Chondrocyte (in vitro differentiated cells): ENCODE measurements at places on chromosomes 1 and 21. TPM values are rescaled to one million over a fixed set of nuclear protein-coding genes. Genes with fewer than 3 reads are reported as not detected.

DNA sequence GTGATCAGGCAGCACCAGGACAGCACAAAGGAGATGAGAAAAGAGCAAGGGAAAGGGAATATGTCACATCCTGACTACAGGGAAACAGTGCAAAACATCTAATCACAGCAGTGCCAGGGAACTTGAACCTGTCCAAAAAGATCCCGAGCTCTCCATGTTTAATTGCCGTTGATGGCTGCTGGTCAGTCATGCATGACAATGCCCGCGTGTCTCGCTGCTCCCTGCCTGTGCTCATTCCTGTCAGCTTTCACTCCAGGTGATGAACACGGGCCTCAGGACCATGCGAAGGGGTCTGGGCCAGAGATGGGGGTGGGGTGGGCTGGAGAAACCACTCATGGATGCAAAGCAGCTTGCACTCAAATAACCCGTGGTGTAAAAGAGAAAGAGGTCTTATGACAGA lies 287.0 kb downstream of the GPATCH2 start:
- no peak for DNase-seq

DNA sequence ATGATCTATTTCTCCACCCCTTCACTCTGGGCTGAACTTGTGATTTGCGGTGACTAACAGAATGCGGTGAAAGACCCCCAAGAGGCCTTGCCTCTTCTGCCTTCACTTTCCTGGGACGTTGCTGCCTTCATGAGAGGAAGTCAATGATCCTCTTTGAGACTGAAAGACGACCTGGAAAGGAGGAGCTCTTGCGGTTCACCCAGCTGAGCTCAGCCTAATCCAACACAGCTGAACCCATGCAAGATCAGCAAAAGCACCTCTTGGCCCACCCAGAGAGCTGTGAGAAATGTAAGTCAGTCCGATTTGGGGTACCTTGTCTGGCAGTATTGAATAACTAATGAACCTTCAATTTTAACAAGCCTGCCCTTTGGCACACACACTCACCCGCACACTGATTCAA lies 767.4 kb upstream of the TPTE start:
- DNase-seq = no peak

DNA sequence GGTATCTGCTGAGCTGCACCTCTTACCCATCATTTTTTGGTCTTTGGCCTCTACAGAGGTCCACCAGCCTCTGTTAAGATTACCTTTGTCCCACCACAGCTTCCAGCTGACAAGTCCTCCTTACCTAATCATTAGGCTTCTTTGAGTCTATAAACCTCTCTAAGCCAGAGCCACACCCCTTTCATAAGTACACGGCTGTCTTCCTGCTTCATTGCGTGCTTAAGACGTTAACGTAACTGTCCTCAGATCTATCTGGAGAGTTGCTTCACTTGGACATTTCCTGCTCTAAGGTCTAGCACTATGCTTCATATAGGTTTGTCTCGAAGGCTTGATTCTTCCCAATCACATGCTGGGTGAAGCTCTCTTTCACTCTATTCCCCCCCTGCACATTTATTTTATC lies 71.0 kb upstream of the CACHD1 start:
- no peak for DNase-seq

- DNase-seq = no peak
Measured at GRCh38 chr1:48730164-48730910, 46.4 kb downstream of the BEND5 start.

DNA sequence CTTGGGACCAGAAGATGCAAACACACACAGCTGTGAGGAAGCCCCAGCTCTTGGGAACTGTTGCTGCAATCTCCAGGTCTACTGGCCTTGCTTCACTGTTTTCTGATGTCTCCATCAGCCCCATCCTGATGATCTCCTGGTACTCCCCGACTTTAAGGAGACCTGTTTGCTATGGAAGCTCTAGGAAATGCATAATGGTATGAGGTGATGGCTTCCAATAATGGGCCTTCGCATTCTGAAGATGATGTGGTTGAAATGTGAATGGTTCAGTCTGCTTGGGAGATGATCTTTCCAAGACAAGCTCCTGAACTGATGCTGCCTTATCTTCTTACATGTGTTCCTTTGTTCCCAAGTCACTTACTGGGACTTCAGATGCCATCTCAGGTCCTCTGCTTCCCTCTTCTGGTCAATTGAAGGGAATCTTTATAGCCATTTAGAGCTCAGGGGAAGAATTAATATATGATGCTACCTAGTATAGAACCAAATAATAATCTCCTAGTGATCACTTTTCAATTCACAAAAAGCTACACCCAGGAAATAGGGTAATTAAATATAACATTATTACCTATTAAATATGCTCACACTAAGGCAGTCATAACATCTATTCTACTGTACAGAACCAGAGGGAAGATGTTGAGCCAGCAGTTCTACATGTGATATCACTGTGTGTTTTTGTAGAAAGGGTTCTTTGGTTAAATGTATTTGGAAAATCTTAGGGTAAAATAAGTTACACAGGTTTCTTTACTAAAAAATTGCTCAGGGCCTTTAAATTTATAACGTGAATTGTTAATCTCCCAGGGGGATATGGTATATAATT lies 73.9 kb upstream of the VTCN1 start:
- no peak for DNase-seq

- no peak for DNase-seq
Measured at GRCh38 chr1:3687504-3687903, 35.2 kb downstream of the TP73 start.

- DNase-seq = no peak
Measured at GRCh38 chr1:47187231-47187925, 2.5 kb downstream of the PDZK1IP1 start.

DNA sequence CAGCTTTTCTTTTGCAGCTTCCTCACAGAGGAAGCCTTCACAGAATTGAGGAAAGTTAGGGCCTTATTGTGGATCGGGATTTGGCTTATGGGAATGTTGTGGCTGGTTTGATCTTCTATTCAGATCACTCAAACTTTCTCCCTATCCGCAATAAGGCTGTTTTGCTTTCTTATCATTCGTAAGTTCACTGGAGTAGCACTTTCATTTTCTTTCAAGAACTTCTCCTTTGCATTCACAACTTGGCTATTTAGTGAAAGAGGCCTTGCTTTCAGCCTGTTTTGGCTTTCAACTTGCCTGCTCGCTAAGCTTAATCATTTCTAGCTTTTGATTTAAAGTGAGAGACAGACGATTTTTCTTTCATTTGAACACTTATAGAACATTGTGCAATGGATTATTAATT lies 181.9 kb upstream of the B3GALT2 start:
- no peak for DNase-seq

- no peak for DNase-seq
Measured at GRCh38 chr1:75396745-75397144, 214.2 kb downstream of the SLC44A5 start.

DNA sequence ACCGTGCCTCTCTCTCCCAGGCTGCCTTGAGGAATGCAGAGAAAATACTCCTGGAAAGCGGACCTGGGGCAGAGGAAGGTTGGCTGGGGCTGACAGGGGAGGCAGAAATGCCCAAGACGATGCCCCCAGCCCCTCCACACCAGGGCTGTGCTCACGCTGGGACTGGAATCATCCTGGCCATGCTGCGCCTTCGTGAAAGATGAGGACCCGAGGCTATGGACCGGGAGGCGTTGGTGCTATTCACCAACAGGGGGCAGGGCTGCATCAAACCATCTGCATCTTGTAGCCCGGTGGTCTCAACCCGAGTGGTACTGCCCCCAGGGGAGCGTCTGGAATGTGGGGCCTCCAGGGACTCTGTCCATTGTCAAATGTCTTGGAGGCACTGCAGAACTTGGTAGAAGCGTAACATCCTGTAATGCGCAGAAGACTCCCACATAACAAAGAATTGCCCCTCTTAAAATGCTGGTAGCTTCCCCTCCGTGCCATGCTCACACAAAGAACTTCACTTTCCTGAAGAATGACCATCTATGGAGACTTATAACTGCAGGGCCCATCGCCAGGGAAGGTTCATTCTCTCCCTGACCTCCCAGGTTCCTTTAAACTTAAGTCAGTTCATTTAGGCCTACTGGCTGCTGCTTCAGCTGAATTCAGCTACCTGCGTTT lies 251.2 kb downstream of the RRAGC start:
- no peak for DNase-seq

GRCh38 chr1:218817071-218817470 lies 356.6 kb upstream of the LYPLAL1 start:
- DNase-seq = no peak

- no peak for DNase-seq
Measured at GRCh38 chr1:203935321-203935720, 73.9 kb downstream of the SNRPE start.

GRCh38 chr1:212864201-212864600 lies 6.1 kb downstream of the FLVCR1 start:
- DNase-seq = no peak

DNA sequence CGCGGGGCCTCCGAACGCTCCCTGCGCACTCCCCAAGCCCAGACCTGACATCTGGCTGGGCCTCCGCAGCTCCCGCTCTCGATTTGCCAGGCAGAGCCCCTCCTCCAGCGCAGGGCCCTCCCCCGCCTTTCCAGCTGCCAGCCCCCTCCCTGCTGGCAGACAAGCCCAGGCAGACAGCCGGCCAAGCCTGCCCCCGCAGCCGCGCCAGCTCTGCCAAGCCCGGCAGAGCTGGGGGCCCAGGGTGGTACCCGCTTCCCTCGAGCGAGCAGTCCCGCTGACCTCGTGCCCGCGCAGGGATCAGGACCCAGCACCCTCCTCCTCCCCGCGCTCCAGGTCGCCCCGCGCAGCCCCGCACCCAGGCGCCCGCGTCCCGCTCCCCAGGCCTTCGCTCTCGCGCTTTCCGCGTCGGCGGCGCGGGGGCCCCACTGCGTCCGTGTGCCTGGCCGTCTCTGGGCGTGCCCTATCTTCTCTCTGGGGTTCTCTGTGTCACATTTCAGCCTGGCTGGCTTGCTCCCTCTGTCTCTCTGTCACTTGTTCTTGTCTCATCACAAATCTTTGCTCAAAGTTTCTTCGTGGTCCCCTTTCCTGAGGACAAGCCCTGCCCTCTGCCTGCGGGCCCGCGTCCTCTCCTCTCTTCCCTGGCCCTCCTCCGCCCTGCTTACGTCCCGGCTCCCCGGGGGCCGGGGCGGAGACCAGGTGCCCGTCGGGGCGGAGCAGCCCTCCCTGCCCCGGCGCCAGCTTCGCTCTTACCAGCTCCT lies 580 bp downstream of the INKA2 start:
- DNase-seq = no peak

DNA sequence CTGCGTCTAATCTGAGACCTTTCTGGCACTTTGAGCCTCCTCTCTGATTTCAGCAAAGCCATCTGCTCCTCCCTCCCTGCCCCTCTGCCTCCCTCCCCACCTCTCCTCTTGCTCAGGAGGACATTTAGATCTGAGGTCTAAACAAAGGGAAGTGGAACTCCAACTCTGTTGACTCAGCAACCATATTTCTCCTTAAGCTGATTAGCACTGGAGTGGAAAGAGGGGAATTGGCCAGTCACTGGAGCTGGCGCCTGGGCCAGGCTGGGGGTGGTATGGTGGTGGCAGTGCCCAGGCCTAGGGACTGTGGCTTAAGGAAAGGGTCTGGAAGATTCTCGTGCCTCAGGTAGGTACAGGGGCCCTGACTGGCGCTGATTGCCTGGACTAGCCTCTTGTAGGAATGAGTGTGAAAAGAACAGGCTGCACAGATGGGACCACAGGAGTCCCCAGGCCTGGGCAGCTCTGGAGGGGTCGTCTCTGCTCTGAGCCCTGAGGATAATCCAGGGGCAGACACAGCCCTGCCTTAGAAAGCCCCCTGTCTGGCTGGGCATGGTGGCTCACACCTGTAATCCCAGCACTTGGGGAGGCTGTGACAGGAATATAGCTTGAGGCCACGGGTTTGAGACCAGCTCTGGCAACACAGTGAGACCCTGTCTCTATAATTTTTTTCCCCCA lies 11.9 kb downstream of the SH2D2A start:
- no peak for DNase-seq

GRCh38 chr21:21205604-21206003 lies 207.4 kb downstream of the NCAM2 start:
- no peak for DNase-seq

GRCh38 chr1:245043611-245043940 lies 111.2 kb upstream of the KIF26B start:
- DNase-seq = no peak

The AMY2A gene
- not detected in 3 replicates for total RNA-seq

The SPATA46 gene
- total RNA-seq = not detected in 3 replicates

The NBPF20 gene
- 2.7 to 5.7 TPM (median 3.4 TPM) in 3 replicates for total RNA-seq

The CC2D1B gene
- total RNA-seq = 33.3 to 35.1 TPM (median 35.0 TPM) in 3 replicates
